ENCODE measurements at places on chromosomes 12 and 14.
A peak's percentile ranks its signal among the peaks of the same experiment; 100 is the strongest.

DNA sequence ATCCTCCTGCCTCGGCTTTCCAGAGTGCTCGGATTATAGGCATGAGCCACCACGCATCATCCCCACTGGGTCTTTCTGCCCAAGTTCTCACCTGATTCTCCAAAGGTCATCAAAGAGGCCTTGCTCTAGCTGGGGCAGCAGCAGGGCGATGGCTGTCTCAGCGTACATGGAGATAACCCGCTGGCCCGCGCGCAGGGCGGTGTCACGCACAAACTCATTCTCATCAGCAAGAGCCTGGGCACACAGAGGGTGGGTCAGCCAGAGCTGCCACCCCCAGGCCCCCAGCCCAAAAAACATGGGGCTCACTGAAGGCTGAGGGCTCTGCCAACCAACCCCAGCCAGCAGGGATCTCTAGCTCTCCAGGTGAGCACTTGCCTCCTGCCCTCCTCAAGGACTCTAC, 27.7 kb upstream of the RAB35 start:
- DNase-seq, result no peak

- no peak for DNase-seq
These were observed 64.9 kb upstream of the FZD10 start for GRCh38 chr12:130097342-130097741.

DNA sequence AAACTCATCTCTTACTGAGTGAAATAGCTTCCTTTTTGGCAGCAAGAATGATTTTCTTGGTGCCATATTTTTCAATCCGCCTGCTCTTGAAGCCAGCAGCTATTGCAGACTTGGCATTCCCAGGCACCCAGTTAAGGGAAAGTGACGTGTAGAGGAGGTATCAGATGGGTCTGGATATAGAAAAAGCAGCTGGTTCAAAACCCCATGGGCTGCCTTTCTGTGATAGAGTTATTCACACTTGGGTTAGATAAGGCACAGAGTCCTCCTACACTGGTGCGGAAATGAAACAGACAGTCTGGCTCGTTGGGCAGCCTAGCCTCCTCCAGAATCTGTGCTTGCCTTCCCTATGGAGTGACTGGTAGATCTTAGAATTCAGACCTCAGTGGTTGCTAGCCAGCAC, 62.2 kb downstream of the PTPN11 start:
- no peak for DNase-seq

DNA sequence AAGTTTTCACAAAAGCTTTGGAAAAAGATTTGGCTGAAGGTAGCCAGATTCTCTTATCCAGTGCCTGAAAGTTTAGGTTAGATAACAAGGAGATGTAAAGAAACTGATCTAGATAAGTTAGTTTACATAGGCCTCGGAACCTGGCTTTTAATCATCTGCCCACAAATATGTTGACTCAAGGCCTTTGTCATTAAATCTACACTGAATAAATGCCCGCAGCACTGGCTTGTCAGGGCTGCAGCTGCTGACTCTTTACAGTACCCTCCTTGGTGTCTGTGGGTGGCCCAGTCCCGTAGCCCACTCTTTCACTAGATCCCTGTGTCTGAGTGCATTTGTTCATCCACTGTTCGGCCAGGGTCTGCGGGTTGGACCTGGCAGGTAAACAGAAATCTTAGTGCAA, 58.0 kb downstream of the TMEM116 start:
- DNase-seq, result no peak

- peak; percentile 7 for DNase-seq
These were observed 22.3 kb downstream of the HDAC7 start for GRCh38 chr12:47797441-47797840.

GRCh38 chr14:58281969-58282368, 16.4 kb upstream of the ARID4A start:
- no peak for DNase-seq

GRCh38 chr12:16350682-16351081, 3.2 kb downstream of the MGST1 start:
- no peak for DNase-seq

DNA sequence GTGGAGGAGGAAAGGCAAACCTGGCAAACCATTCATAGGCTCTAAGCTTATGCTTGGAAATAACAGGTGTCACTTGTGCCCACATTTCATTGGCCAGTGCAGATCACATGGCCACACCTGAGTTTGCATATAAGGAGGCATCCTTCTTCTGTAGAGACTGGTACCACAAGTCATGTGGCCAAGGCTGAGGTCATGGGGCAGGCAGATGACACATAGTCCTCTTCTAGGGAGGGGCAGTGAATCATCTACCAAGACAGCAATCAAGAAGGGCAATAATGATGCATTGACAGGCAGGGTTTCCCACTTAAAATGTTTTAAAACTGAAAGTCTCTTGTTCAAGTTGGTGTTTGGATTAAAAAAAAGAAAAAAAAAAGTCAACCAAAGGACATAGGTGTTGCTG, 77.3 kb downstream of the DAAM1 start:
- no peak for DNase-seq

- peak; percentile 66 for DNase-seq
These were observed 154.4 kb upstream of the PDE3A start for GRCh38 chr12:20213723-20214625.

DNA sequence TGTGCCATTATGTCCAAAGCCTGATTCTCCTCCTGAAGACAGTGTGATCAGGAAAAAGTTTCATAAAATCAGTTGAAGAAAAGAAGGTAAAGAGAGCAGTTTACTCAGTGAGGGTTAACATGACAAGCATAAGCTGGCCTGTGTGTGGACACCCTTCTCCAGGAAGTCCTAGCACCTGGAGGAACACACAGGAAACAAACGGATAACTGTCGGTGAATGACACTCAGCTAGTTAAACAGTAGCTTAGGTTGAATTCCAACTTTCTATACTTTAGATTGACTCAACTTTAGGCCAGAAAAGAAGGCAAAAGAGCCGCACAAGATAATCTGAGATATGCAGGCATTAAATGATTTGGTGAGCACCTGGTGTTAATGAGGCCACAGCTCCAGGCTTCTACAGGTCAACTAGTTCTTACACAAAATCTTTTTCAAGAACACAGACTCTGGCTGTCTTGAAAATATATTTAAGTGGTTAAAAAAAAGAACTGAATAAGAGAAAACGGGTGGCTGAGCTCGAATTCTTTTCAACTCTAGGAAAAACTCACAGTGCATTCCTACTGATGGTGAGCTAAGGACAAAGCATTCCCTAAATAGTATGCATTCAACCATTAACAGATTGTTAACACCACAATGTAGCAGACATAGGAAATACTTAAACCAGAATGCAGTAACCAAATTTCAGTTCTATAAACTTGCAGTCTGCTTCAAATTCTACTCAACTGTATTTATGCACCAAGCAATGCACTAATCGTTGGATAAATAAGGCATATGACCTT, 56.9 kb upstream of the TSPAN8 start:
- no peak for DNase-seq

GRCh38 chr12:70733385-70733784, 96.2 kb upstream of the PTPRB start:
- DNase-seq, result peak; percentile 77

DNA sequence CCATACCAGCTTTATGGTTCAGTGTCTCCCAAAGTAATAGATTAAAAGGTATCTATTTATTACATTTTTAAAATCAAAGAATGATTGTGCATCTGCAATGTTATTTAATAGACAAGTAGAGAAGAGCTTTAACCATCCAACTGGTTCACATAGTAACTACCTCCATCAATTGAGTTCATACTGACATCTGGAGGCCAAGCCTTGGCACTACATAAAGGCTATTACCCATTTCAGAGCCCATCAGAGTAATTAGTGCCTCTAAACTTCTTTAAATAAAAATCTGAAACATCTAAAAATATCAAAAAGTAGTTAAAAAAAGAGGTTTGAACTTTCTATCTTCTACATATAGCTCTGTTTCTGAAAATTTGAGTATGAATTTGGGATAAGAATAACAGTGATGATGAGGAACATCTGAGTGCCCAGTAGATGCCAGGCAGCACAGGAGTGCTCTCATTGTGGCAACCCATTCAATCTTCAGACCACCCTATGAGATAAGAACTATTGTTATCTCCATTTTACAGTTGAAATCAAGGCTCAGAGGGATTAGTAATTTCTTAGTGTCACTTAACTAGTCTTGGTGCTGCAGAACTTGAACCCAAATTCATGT, 132.9 kb upstream of the DAAM1 start:
- DNase-seq, result peak; percentile 53

DNA sequence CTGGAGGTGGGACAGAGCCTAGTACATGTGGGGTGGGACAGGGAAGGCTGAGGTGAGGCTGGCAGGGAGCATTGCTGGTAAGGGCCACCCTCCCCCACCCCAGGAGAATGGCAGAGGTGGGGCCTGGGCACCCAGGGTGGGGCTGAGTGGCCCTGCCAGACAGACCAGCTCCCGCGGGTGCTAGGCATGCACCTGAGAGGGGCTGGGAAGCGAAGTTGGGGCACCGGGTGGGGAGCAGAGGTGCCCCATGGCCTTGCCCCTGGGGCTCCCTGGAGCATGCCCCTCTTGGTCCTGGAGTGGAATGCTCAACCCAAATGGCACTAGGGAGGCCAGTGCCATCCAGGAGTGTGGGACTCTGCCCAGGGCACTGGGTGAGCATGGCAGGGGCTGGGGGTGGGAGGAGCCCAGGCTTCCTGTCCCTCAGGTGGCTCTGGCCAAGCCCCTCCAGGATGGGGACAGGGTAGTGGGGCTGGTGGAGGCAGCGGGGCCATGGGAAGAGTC, 1.3 kb downstream of the TNFAIP2 start:
- no peak for DNase-seq

- DNase-seq, result no peak
These were observed 49.5 kb upstream of the GNPNAT1 start for GRCh38 chr14:52840877-52841276.

DNA sequence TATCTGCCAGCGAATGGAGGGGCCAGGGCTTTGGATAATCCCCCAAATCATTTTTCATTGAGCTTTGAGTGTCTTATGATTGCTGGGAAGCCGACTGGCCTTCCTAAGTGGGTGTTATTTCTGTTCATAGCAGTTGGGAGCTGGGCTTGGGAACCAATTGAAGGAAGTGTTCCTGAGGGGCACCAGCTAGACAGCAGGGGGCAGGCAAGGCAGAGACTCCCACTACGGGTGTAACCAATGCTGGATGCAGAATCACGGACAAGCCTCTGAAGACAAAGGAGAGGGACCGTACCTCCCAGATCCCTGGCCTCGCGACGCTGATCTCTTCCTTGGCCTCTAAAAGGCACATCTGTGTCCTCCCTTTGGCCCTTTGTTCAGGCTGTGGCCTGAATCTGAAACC, 149.0 kb upstream of the PRMT8 start:
- DNase-seq, result peak; percentile 63

DNA sequence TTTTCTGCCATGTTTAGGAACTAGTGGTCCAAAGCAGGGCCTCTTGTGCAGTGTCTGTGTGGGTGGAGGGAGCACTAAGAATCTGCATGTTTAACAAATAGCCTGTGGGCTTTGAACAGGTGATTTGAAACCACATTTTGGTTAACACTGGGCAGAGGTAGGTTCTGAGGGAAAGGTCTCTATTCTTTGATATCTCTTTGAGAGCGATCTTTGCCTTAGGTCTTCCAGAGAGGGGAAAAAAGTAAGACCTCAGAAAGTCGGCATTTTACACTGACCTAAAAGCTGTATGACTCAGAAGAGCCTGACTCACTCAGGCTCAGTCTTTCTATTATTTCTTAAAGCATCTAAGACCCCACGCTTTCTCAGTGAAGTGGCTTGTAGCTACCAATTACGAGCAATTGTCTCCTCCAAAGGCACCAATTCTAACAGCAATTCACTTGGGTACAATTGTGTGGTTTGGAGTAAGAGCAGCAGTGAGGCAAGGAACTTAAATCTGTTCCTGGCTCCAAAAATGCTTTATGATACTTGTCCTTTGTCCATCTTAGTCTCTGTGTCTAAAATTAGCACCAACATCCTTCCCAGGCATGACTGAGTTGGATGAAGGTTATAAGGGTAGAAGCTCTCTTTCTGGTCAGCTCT, 8.8 kb downstream of the EIF2B2 start:
- no peak for DNase-seq

- no peak for DNase-seq
These were observed 46.5 kb upstream of the PRIMA1 start for GRCh38 chr14:93834699-93835371.

DNA sequence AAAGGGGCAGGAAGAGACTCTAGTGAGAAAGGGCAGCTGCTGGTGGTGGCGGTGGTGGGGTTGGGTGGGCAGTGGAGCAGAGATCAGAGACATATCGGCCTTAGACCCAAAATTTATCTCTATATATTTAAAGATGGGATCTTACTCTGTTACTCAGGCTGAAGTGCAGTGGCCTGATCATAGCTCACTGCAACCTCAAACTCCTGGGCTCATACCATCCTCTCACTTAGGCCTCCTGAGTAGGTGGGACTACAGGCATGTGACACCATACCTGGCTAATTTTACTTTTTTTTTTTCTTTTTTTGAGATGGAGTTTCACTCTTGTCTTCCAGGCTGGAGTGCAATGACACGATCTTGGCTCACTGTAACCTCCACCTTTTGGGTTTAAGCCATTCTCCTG, 18.6 kb upstream of the ITGA5 start:
- no peak for DNase-seq

DNA sequence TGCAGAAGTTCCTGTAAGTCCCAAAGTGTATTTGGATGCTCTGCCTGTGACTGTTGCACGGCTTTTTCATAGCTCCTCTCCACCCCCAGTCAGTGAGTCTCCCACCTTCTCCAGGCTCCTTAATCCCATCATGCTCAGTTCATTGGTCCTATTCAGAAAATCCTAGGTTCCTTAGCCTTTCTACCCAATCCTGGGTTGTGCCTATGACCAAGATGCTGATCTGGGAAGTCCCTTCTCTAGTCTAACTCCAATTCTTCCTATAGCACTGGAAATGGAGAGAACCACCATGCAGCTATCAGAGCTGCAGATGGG, 7.7 kb downstream of the CISTR start:
- DNase-seq, result no peak

- no peak for DNase-seq
These were observed 439.9 kb downstream of the EGLN3 start for GRCh38 chr14:33510991-33511390.

DNA sequence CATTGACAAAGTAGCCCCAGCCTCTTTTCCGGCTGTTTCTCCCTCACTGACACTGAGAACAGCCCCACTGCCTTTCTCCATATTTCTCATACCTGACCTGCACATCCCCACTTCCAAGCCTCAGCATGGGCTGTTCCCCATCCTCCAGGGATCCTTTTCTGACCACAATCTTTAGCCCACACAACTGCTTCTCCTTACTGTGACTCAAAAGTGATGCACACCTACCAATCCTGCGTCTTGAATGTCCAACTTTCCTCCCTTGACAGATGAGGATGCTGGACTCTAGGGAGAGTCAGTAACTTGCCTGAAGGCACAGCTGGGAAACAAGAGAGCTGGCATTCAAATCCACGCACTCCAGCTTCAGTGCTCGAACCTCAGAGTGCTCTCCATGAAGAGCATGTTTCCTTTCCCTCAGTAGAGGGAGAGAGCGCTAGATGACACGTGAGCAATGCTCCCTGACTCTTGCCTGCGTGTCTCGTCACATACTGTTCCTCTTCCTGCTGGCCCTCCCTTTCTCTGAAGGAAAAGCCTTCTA, 75.6 kb downstream of the NTF3 start:
- DNase-seq, result no peak

All from NCI-H345 (cell line).